ENCODE measurements at places on chromosomes 4 and X.

DNA sequence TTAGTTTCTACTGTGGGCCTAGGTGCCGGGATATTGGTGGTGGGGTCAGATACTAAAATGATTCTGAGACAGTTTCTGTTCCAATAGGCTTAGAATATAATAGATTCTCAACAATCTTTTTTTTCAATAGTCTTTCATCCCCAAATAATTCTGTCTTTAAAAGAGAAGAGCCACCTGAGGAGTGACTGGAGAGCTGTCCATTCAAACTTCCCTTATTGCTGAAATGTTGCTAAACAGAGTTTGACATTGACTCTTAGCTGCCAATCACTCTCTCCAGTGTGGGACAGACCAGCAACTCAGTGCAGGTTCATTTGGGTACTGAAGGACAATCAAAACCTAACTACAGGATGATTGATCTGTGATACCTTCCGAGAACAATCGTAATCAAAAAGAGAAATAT is 12.4 kb upstream of the ADH7 start:
- no peak for DNase-seq

GRCh38 chrX:153055871-153056749 is at the start of gene PNMA3:
PNMA3 (plus strand) TSS chrX:153056470; CDS start chrX:153057056, 586 bp downstream.
- DNase-seq = no peak

GRCh38 chr4:108620933-108621905 is 843 bp downstream of the RPL34 start:
- DNase-seq = no peak

DNA sequence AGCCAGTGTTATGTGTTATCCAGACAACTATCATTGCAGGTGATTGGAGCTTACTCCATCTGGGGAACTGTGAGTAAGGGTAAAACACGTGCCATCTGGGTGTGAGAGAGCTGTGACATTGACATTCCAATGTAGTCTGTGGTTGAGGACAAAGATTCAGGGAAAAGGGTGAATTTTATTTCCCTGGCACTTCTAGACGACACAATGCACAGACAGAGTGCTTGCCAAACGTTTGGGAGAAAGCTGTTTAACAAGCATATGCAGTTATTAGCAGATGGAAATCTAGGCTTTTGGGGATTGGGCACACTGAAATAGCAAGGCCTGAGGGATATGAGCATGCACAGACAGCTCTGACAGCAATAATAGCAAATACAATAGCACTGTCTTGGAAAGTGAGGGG is 21.3 kb upstream of the CTSO start:
- DNase-seq = no peak

GRCh38 chr4:163565226-163566135 is 71.0 kb downstream of the TMA16 start:
- no peak for DNase-seq

GRCh38 chr4:106299977-106300376 is 16.0 kb downstream of the TBCK start:
- DNase-seq = no peak

DNA sequence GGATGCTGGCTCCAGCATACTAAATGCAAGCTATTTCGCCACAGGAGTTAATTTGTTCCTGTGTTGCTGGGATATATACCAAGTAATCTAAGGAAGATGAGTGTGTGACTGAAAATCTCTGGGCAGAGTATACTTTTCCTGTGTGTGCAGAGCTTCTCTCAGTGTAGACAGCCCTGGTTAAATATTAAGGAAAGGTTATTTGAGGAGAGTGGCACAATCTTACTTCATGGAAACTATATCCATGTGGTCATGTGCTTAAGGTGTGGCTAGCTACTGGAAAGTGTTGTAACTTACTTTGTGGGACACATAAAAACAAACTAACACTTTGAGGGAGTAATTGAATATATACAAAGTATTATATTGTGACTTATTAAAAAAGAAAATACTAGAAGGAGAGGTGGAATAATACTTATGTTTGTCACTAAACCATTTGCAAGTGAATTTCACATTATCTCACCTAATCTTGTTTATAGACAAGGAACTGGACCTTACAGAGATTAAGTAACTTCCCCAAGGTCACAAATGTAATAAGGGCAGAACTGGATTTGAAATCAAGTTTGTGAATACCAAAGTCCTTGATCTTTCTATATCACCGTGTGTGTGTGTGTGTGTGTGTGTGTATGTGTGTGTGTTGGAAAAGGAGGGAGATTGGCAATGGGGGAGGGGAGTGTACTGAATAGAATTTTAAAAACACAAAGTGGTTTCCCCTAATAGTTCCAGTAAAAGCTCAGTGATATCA is 408.2 kb upstream of the NR3C2 start:
- no peak for DNase-seq

DNA sequence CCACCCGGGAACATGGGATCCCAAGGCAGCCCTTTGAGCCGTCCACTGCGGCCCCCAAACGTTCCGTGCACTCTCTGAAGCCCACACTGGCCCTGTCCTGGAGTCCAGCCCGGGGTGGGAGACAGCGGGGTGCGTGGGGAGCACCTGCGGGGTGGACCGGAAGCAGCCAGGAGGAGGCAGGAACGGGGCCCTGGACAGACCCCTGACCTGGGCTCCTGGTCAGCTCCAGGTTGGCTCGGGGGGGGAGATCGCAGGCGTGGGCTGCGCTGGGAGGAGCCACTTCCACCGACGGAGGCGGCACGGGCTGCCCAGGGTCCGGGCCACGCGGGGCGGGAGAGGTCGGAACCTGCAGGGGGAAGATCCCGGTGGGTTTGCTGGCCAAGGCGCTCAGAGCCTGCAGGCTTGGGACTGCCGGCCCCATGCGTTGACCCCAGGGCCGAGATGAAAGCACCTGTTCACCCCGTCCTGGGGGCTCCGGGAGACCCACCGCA is 5.7 kb upstream of the PLCXD1 start:
- DNase-seq = no peak

GRCh38 chr4:20017777-20018115 is 234.0 kb upstream of the SLIT2 start:
- no peak for DNase-seq

GRCh38 chrX:150759568-150760416 is 66.6 kb downstream of the MTMR1 start:
- no peak for DNase-seq

DNA sequence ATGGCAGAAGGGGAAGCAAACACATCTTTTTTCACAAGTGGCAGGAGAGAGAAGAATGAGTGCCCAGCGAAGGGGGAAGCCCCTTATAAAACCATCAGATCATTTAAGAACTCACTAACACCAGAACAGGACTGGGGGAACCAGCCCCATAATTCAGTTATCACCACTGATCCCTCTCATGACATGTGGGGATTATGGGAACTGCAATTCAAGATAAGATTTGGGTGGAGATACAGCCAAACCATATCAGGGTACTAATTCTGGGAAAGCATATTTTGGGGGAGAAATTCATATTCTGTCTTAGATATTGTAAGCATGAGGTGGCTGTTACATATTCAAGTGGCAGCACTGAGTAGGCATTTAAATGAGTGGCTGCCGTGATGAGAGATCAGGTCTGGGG is 87.8 kb downstream of the RAPGEF2 start:
- DNase-seq = no peak

- no peak for DNase-seq
Observed at GRCh38 chr4:178917756-178918155, 1475.5 kb upstream of the AGA start.

- DNase-seq = no peak
Observed at GRCh38 chr4:184104419-184105101, 113.1 kb downstream of the ENPP6 start.

- DNase-seq = no peak
Observed at GRCh38 chr4:15598644-15599043, 56.5 kb downstream of the FBXL5 start.

DNA sequence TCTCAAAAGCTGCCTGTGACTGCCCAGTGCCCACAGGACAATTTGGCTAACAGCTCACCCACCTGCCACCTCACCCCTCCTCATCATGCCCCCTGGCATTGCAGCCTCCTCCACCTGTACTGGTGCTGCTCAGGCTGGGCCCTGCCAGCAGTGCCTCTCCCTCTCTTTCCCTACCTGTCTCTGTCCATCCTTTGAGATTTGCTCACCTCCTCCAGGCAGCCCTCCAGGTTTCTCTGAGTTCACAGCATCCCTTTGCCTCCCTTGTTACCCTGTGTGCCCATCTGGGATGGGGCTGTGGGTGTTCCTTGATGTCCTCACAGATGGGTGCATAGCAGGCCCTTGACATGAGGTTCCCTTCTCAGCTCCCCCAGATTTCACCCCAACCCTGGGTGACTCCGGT is 224.9 kb downstream of the AFAP1 start:
- no peak for DNase-seq

DNA sequence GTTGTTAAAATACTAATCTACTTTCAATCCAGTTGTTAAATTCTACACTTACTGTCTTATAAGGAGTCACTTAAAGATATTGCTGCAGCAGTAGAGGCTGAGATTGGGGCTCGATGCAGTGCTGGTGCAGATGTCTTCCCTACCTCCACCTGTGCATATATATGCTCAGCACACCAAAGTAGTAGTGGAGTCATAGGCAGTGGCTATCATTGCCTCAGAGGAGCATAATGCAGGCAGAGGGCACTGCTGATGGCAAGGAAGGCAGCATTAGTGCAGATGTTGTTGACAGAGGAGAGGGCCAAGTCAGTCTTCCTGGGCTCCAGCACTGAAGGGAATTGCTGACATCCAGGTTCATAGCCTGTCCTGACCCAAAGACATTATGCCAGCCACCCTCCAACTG is 35.1 kb downstream of the INPP4B start:
- no peak for DNase-seq

DNA sequence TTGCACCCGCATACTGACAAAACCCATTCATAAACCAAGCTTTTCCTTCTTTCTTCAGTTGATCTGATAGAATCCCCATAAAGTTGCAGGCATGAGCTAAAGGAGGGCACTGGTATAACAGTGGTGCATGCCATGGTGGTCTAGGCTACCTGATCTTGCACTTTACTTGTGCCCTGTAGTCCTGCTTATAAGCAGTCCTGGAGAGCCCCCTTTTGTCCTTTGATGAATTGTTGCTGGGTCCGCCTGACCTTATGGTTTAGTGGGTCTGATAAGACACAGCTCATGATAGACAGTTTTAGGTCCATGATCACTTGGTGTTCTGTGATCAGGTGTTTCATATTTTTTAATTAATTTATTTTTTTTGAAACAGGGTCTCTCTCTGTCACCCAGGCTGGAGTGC is 19.7 kb downstream of the CCDC160 start:
- no peak for DNase-seq

DNA sequence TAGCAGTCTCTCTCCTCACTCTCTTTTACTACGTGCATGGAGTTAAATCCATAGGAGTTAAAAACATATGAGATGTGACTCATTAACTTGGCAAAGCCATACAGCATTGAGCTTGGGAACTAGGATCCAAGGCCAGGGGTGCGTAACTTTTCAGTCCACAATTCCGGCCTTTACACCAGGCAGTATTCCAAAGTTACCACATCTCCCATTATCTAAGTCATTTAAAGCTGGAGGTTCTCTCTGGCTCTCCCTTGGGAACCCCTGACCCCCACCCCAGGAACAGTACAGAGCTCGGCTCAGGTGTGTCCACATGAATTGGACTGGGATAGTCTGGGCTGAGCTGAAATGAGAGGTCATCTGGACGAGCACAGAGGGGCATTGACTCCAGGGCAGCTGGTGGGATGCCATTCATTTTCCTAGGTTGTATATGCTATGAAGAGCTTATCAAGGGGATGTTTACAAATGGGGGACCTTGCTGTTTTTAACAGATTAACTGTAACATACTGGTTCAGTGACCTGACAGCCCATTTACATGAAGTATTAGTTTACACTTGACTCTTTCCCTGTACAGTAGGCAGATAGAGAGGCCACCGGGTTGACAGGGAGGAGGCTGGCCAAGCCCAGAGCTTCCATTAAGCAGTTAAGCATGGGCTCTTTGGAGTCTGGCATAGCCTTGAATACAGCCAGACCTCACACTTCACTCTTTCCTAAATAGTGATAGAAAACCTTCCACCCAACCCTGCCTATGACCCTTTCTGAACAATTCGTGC is 128.8 kb downstream of the RAB28 start:
- no peak for DNase-seq

DNA sequence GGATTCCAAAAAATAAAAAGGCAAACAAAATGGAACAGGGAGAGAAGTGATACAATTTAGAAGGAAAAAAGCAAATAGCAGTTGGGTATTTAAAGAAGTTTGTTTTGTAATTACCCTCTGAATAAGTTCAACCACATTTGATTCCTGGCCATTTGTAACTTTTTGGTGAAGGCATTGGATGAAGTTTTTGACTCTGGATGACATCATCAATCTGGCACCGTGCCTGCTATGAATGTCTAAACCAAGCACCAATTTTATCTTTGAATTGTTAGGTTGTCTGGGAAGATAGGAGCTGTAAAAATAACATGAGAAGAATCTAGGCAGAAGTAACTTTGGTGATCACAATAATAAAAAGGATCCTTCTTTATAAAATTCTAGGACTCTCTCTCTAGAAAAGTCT is 29.5 kb downstream of the TMPRSS11A start:
- DNase-seq = no peak

DNA sequence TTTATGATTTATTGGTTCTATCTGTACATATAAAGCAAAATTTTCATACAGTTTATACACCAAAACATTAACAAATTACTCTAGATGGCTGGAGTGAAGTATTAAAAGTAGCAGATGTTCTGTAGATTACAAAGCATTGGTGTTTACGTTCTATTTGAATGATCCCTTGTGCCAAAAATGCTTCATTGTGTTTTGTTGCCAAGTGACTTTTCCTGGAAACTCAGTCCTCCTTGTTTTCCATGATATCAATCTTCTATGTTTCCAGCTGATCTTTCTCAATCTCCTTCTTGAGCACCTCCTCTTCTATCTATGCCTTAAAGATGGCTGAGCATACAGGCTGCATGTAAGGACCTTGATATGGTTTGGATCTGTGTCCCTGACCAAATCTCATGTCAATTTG is 263.6 kb upstream of the CTSO start:
- DNase-seq = no peak

GRCh38 chr4:143352720-143353119 is 16.0 kb downstream of the GAB1 start:
- no peak for DNase-seq

All from activated CD4-positive, alpha-beta T cell treated with anti-CD3 and anti-CD28 coated beads for 1 hour (primary cell).